ENCODE measurements at places on chromosomes 2 and 18.

GRCh38 chr2:27085062-27085672 lies 1.4 kb upstream of the KHK start:
- peaks cover 19% of the 10 kb centered on the region for H3K36me3 ChIP-seq
- H3K27ac ChIP-seq, result peak overlapping the region; percentile 16
- H3K27me3 ChIP-seq, result no peaks in the 10 kb centered on the region
- H3K4me1 ChIP-seq, result peaks cover 48% of the 10 kb centered on the region
- peak overlapping the region; percentile 61 for H3K4me3 ChIP-seq

- H3K27ac ChIP-seq, result no peak overlapping the region
- H3K27me3 ChIP-seq, result no peaks in the 10 kb centered on the region
- H3K36me3 ChIP-seq, result peaks cover 32% of the 10 kb centered on the region
- H3K4me3 ChIP-seq, result peak overlapping the region; percentile 16
- H3K4me1 ChIP-seq, result peaks cover 62% of the 10 kb centered on the region
Measured at GRCh38 chr2:226796840-226797288, 2.8 kb downstream of the IRS1 start.

DNA sequence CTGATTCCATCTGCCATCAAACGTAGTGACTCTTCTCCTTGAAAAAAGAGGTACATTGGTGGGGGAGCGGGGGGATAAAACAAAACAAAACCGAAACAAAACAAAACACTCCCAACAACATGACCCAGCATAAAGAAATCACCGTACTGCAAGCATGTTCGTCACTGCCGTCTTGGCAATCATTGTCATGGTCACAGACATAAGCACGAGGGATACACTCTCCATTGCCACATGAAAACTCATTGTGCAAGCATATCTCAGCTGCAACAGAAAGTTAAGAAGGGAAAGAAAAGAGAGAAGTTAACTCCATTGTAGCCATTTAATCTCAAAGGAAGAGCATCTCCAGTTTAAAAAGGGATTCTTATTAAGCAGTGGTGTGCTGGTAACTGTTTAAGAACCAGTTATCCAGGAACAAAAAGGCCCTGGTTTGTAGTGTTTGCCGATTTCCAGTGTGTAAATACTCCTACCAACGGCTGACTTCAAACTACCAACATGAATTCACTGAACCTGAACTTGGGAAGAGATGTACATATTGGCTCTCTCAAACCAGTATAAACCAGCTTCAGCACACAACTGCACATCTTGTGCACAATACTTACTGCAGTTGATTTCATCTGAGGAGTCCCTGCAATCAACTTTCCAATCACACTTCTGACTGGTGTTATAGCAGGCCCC lies 68.2 kb downstream of the LRP2 start:
- no peak overlapping the region for H3K4me3 ChIP-seq
- H3K36me3 ChIP-seq, result no peaks in the 10 kb centered on the region
- no peaks in the 10 kb centered on the region for H3K4me1 ChIP-seq
- DNase-seq, result no peak
- no peaks in the 10 kb centered on the region for H3K27me3 ChIP-seq

DNA sequence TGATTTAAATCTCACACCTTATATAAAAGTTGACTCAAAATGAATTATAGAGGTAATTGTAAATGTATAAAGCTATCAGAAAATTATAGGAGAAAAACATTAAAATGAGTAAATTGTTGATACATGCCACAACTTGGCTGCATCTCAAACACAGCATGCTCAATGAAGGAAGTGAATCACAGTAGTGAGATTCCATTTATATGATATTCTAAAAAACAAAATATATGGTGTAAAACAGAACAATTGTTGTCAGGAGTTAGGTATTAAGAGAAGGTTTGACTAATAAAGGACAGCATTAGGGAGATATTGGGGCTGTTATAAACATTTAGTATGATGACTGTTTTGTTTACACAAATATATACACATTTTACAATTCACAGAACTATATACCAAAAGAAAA lies 356.6 kb upstream of the CELF4 start:
- no peak overlapping the region for H3K27ac ChIP-seq
- no peaks in the 10 kb centered on the region for H3K36me3 ChIP-seq
- no peaks in the 10 kb centered on the region for H3K4me1 ChIP-seq
- no peak overlapping the region for H3K4me3 ChIP-seq

- peaks cover 23% of the 10 kb centered on the region for H3K4me1 ChIP-seq
- H3K36me3 ChIP-seq, result no peaks in the 10 kb centered on the region
- H3K4me3 ChIP-seq, result no peak overlapping the region
- H3K27me3 ChIP-seq, result no peaks in the 10 kb centered on the region
Measured at GRCh38 chr2:121565389-121566250, 34.9 kb downstream of the RNU4ATAC start.

Measured in spinal cord (tissue), 10 donors.